ENCODE measurements at places on chromosomes 11 and 22.

DNA sequence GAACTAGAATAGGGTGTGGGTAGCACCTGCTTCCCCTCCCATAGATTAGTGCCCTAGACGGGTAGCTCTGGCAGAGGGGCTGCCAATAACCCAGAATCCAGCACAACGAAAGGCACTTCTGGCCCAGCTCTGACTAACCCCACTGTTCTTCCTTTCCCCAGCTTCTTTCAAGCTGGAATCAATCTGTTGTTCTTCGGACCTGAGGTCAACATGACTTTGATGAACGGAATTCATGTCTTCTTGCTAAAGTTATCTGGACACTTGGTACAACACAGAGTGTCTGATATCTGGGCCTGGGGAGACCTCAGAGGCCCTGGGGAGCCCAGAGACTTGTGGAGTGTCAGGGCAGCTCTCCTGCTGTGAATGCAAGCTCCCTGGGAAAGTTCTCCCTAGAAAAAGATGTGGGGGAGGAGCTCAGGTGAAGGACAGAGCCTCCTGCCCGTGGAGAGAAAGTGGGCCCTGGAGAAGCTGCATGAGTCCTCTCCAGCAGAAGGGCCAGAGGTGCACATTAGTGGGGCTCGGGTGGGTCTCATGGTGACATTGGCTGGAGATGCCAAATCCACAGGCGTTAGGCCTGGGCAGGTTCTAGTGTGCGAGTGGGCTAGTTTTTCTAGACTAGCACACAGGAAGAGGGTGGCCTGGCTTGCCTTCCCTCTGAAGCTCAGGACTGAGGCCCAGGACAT is 6.3 kb downstream of the KCNJ11 start:
- no peak for DNase-seq

DNA sequence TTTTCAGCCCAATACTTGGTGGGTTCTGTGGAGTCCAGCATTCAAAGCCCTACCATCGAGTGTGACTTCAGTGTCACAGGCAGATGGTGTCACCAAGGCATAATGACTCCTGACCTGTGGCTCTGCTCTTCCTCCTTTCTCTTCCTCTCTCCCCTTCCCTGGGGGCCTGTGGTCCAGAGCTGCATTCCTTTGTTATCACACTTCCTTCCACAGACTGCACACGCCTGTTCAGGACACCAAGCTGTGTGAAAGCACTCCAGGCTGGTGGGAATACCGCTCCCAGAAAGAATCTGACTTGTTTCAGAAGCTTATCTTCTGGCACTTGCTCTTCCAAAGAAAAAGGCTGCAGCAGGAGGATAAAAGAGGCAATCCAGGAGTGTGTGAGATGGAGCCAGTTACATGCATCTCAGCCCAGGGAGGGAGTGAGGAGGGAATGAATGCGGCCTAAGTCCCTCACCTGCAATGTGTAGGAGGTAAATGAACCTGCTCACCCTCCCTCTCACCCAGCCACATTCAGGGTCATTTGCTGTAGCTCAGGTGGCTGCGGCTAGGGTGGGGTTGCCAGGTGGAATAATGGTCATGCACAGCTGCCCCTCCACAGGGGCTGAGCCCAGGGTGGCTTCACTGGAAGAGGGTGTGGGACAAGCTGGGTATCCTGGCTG is 79.3 kb downstream of the ADAMTS15 start:
- no peak for DNase-seq

- no peak for DNase-seq
Measured at GRCh38 chr22:49678137-49678841, 149.4 kb downstream of the BRD1 start.

DNA sequence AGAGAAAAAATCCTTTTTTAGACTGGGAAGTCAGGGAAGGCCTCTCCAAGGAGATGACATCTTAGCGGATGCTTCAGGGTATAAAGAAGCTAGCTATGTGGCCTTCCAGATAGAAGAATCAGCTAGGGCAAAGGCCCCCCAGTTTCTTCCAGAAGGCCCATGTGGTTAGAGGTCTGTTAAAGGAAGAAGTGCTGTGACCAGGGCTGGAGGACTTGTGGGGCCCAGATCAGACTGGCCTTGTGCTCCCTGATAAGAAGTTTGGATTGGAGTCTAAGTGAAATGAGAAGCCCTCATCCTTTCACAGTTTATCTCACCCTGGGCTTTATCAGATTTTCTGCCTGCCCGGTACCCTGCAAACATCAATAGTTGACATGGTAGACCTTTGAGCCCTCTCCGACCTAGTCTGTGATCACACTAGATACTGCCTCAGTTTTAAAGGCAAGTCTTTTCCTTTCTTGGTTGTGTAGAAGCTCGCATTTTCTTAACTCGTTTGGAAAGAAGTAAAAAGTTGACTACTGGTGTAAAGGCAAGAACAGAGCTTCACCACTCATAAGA is 7.8 kb downstream of the AMPD3 start:
- DNase-seq: no peak

DNA sequence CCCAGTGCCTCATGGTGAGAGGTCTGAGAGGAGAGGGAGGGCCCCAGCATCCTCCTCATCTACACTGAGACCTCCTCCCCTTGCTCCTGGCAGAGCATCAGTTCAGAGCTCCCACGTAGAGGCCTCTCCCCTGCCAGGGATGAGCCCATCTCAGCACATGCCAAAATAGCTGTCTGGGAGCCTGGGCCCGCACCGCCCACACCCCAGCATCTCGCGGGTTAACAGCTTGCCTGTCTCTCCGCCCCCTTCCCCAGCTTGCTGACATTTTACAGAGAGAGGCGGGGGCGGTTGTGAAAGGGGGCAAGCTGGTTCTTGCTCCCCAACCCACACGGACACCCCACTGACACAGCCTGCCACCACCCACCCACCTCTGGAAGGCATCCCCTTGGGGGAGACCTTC is 6.4 kb downstream of the DGKZ start:
- DNase-seq: no peak

DNA sequence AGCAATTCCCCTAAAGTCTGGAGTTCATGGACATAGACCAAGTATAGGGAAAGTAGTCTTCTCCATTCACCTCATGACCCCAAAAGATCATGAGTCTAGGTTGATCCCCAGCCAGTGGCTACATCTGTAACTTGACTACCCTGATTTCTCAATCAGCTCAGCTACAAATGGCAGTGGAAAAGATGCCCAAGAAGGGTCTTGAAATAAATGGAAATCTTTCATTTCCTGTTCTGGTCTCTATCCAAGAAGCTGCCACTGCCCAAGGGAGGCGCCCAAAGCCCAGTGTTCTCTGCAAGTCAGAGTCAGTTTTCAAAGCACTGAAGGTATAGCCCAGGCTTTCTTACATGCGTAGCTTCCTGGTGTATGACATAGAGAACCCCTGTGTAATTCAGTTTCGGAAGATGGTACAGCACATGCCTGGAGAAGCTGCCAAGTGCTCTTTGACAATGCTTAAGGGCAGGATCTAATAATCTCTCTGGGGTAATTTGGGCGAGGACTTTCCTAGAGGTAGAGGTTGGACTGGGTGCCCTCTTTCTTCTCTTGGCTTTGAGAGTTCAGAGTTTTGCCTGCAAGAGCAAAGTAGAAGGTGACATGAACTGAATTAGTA is 101.1 kb downstream of the ADAMTS15 start:
- DNase-seq: no peak

DNA sequence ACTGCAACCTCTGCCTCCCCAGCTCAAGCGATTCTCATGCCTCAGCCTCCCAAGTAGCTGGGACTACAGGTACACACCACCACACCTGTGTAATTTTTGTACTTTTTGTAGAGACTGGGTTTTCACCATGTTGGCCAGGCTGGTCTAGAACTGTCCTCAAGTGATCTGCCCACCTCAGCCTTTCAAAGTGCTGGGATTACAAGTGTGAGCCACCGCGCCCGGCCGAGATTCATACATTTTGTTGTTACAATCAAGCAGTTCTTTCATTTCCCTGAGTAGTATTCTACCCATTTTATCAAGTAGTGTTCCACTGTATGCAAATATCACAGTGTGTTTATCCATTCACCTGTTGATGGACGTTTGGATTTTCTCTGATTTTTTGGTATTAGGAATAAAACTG is 26.6 kb upstream of the SLC35C1 start:
- DNase-seq: no peak

- DNase-seq: no peak
Measured at GRCh38 chr22:19708321-19709011, 5.8 kb upstream of the SEPTIN5 start.

- DNase-seq: no peak
Measured at GRCh38 chr11:134662629-134663360, 250.8 kb upstream of the B3GAT1 start.

GRCh38 chr11:128690665-128691101 is 3.2 kb upstream of the FLI1 start:
- no peak for DNase-seq

DNA sequence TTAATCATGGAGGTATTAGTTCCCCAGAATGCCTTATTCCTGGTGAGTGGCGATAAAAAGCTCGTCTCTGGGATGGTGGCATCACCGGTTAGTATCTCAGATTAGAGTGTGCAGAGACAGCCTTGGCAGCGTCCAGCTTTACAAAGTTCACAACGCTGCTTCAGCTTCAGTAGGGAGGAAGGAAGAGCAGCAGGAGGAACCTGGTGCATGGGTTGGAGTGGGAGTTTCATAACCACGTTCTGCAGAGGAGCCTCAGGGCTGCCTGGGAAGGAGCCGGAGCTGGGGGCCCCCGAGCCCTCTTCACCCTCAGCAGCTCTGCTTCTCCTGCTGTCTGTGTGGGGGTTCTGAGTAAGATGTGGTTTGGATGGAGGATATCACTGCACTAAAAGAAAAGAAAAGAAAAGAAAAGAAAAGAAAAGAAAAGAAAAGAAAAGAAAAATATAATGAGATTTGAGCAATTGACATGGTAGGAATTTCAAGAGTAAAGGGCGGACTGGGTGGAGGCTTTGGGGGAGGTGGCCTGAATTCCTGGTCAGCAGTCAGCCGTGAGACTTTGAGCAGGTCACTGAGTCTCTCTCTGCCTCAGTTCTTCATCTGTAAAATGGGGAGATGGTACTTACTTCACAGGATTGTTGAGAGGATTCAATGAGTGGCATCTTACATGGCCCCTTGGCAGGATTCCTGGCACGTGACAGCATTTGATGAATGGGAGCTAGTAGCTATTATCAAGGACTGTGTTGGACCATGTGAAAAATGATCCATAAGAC is 6.5 kb downstream of the ASPHD2 start:
- DNase-seq: no peak

GRCh38 chr11:132648851-132649250 is 883.5 kb downstream of the OPCML start:
- DNase-seq: no peak

GRCh38 chr11:31879681-31880080 is 68.6 kb upstream of the PAX6 start:
- no peak for DNase-seq

GRCh38 chr11:76808996-76809395 is 25.8 kb downstream of the TSKU start:
- no peak for DNase-seq

- no peak for DNase-seq
Measured at GRCh38 chr11:118837868-118838267, 45.8 kb upstream of the CXCR5 start.

- DNase-seq: peak; percentile 31
Measured at GRCh38 chr22:26894766-26895485, 237.5 kb downstream of the MIAT start.

GRCh38 chr11:72238040-72238450 is 5.9 kb downstream of the PHOX2A start:
- DNase-seq: peak; percentile 41

DNA sequence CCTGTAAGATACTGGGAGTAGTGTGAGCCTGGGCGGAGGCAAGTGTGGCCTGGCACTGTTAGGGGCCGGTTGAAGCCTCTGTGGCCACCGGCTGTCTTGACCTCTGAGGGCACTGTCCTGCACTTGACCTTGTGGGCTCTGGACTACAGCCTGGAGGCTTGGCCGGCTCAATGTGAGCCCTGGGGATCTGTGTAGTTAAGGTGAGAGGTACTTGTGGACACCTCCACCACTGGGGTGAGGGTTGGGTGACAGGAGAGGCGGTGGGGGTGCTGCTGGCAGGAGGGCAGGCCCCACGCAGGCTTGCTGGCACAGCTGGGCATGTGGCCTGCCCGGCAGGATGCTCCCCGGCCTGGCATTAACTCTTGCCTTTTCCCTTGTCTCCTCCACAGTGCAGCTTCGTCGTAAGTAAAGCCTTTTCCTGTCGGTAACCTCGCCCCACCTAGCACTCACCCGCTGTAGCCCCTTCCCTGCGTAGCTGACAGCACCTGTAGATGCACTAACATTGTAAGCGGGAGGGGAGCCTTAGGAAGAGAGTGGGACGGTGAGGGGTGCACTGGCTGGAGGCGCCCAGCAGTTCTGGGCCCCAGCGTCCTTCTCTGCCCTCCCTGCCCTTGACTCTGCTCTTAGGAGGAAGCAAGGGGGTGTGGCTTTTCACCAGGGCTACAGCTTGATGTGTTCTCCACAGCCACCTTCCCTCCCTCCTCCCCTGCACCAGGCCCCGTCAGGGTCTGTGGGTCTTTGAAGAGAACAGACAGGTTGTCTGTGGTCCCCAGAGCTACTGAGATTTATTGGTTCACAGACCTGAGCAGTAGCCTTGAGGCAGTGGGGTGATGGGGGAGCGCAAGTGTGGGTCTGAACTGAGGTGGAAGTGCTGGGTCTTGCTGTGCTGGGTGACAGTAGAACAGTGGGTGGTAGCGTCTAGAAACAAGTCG is 17.6 kb downstream of the INCENP start:
- DNase-seq: no peak

- DNase-seq: peak; percentile 77
Measured at GRCh38 chr22:28817919-28818859, 17.8 kb upstream of the XBP1 start.

DNA sequence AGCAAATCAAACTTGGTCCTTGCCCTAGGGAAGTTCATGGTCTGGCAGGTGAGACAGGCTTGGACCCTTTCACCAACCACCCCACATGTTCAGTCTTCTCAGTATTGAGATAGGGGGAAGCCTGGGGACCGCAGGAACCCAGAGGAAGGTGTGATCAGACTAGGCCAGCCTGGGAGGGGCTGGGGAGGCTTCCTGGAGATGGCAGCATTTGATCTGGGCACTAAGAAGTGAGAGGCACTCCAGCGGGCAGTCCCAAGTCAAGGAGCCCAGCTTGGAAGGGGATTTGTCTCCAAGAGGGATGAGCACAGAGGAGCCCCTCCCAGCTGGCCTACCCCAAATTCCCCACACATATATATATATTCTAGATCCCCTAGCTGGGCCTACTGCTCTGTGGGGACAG is 5.4 kb downstream of the LRRC32 start:
- no peak for DNase-seq

GRCh38 chr22:35483730-35484129 is 56.9 kb upstream of the RASD2 start:
- no peak for DNase-seq

- DNase-seq: no peak
Measured at GRCh38 chr11:27573024-27573423, 66.5 kb upstream of the LIN7C start.

DNA sequence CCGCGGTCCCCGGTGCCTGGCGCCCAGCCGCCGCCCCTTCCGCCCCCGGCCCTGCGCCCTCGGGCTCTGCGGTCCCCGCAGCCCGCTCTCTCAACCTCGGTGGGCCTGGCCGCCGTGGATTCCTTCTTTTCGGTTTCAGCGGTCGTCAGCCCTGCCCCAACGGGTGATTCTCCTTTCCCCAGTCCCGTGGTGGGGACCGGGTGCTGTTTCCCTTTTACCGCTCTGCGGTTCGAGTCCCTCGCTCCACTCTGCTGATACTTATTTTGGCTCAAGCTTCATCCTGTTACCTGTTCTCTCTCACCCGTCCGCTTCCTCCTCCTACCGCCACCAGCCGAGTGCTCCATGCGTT is 494 bp downstream of the ZDHHC5 start:
- DNase-seq: peak; percentile 37
